ENCODE measurements at places on chromosomes 12 and 14. TPM values are rescaled to one million over a fixed set of nuclear protein-coding genes. Genes with fewer than 3 reads are reported as not detected.

Gene GPD1
- total RNA-seq, result 63.6 TPM

Gene PIWIL1
- not detected for total RNA-seq

DNA sequence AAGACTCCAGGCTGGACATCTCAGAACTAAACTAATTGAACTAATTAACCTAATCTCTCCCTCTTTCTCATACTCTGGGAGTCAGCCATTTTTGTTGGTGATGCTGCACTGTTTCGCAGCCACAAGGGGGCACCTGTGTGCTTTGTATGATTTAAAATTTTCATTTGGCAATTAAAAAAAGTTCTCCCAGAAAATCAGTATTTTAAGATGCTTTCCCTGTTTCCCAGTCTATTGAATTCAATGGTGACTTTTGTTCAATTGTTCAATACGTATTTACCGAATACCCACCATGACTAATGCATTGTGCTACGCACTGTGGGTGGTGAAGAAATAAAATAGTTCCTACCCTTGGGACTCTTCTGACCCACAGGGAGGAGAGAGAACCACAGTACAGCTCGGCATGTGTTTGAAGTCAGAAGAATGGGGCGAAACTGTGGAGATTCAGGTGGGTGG, 63.7 kb downstream of the ZNF664 start:
- H3K4me3 ChIP-seq, result no peak overlapping the region
- H3K27me3 ChIP-seq, result no peaks in the 10 kb centered on the region
- H3K36me3 ChIP-seq, result no peaks in the 10 kb centered on the region
- no peak for DNase-seq
- H3K4me1 ChIP-seq, result no peaks in the 10 kb centered on the region

DNA sequence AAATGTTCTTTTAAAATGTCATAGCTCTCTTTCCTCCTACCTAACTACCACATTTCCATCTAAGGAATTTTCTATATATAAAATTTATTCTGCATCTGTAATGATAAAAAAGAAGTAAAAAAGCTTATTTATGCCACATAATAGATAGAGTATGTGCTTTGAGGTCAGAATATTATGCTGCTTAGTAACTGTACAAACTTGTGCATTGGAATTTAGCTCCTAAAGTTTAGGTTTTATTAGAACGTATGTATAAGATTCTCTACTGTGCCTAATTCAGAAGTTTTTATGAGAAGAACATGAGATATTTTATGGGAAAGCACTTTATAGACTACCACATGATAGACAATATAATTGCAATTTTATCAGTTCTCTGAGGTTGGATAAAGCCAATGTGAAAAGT, 384.6 kb downstream of the SLC16A7 start:
- H3K36me3 ChIP-seq, result no peaks in the 10 kb centered on the region
- no peak overlapping the region for H3K27ac ChIP-seq
- no peak for DNase-seq
- H3K27me3 ChIP-seq, result no peaks in the 10 kb centered on the region
- H3K4me3 ChIP-seq, result no peak overlapping the region

Gene PZP
- total RNA-seq, result not detected
